AG09319 (cell line): ENCODE measurements at places on chromosomes 2 and 18.

GRCh38 chr2:75177427-75177826, 21.9 kb downstream of the TACR1 start:
- DNase-seq = no peak

GRCh38 chr2:81549646-81550045, 1245.1 kb upstream of the LRRTM1 start:
- DNase-seq = no peak

GRCh38 chr18:9333441-9334328, 888 bp upstream of the TWSG1 start:
- DNase-seq = no peak

DNA sequence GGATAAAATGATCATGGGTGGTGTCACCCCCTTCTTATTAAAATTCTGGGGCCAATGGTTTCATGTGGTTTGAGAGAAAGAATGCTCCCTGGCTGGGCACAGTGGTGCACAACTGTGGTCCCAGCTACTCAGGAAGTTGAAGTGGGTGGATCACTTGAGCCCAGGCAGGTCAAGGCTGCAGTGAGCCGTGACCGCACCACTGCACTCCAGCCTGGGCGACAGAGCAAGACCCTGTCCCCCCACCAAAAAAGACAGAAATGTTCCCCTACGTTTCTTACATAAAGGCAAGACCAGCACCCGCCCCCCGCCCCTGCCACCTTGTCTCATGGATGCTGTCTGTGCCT, 53.0 kb upstream of the ID2 start:
- DNase-seq = no peak

DNA sequence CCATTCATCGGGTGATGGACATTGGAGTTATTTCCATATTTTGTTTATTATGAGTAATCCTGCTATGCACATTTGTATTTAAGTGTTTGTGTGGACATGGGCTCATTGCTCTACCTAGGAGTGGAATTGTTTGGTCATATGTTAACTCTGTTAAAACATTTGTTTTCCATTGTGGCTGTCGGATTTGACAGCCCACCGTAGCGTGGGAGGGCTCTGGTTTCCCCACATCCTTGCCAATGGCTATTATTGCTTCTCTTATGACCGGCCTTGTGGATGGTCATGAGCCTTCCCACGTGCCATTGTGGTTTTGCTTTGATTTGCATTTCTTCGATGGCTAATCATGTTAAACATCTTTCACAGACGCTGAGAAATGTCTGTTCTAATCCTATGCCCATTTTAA, 92.0 kb downstream of the ZNF236 start:
- no peak for DNase-seq
